Stimulated activated CD8-positive, alpha-beta memory T cell treated with anti-CD3 and anti-CD28 coated beads, Interleukin-4, amount 100 ng/mL, for 24 hours (primary cell): ENCODE measurements at places on chromosomes 13 and 19.

GRCh38 chr13:101327871-101328270 is 88.4 kb downstream of the NALCN start:
- no peak for DNase-seq

- no peak for DNase-seq
Observed at GRCh38 chr13:94822356-94822755, 110.0 kb upstream of the SOX21 start.

- no peak for DNase-seq
Observed at GRCh38 chr19:11338569-11339253, 746 bp downstream of the RAB3D start.

- no peak for DNase-seq
Observed at GRCh38 chr19:897442-898039, 4.3 kb downstream of the RNU6-9 start.

GRCh38 chr13:46004491-46004890 is 48.1 kb downstream of the ZC3H13 start:
- no peak for DNase-seq

DNA sequence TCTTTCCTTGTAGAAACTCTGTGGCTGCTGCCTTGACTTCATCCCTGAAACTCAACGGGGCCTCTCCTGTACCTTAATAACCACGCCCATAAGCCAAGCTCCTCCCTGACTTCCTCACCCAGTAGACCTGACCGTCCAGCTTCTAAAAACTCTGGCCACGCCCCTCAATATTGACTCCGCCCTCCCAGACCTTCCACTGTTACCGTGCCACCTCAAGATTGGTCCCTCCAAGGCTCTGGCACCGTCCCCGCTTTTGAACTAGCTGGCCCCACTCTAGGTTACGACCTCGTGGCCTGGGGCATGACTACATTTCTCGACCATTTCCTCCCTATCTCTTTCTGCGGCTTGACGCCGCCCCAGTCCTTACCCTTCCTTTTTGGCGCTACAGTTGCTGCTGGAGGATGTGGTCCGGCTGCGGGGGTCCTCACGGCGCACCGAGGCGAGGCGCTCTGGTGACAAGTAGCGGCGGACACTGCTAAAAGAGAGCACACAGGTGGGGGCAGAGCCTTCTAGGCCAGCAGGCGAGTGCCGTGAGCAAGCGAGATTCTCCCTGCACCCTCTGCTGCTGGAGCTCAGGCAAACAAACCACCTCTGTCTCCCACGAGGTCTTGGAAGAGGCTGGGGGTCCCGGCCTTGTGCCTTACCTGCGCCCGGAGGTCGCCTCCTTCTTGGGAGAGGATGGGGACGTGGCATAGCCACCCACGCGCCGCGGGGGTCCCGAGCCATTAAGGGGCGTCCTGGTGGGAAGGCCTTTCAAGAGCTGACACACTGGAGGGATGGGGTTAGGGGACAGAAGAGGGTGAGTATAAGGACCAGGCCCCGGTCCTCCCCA is 2.3 kb upstream of the EML2 start:
- peak; percentile 73 for DNase-seq

GRCh38 chr13:48412881-48413351 is at the start of gene LPAR6:
Gene LPAR6, minus strand, starts transcription at chr13:48413113. Its CDS starts 690 bp downstream, at chr13:48412423.
- no peak for DNase-seq

DNA sequence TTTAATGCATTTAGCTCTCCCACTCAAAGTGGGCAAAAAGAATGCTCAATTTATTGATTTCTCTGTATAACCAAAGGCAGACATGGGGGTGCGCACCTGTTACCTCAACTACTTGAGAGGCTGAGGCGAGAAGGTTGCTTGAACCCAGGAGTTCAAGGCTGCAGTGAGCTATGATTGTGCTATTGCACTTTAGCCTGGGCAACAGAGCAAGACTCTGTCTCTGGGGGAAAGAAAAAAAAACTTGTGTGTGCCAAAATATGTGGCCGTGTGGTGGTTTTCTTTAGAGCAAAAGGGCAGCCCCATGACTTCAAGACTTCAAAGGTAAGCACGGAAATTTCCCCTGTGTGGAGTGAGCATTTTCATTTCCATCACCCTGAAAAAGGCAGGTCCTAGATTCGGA is 81.9 kb downstream of the IPO5 start:
- no peak for DNase-seq

DNA sequence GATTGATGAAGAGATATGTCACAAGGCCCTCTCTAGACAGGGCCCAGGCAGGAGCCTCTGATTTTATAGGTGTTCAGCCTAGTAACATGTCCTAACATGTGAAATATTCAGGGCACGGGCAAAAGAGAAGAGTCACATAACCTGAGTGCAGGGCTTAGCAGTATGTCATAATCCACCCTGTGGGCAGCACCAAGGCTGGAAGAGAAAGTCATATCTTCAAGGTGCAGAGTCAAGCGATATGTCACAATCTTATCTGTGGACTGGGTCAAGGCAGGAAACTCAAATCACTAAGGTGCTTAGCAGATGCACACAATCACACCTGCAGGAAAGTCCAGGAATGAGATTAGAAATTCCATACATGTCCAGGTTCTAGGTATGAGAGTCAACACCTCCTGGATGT is 51.5 kb upstream of the ZNF728 start:
- DNase-seq, result no peak

DNA sequence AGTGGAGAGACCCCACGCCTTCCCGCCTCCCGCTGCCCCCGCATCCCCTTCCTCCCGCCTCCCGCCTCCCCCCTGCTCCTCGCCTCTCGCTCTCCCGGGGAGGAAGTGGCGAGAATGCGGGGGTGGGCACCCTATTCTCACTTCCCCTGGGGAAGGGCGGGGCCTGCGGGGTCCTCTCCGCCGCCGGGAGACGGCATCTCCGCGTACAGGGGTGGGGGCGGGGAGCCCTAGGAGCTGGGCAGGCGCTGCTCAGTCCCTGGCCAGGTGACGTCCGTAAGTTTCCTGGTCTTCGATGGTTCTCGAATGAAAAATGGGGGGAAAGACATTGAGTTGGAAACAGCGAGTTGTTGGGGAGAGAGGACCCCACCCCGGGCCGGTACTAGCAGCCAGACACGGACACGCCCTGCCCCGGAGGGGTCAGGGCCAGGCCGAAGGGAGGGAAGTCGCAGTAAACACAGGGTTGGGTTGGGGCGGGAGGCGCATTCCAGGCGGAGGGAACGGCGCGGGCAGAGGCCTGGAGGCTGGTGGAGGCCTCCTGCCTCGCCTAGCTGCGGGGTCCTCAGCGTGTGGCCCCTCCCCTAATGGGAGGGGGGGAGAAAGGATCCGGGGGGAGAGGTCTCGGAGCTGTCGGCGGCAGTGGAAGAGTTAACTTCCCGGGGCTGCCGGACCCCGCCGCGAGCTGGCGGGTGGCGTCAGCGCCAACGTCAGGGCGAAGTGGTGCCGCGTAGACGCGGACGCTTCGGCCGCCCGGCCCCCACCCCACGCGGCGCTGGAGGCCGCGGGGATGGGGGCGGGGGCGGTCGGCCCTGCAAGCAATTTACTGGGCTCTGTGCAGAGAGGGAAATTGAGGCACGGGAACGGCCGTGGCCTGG is 10.4 kb upstream of the JUND start:
- DNase-seq, result peak; percentile 86

DNA sequence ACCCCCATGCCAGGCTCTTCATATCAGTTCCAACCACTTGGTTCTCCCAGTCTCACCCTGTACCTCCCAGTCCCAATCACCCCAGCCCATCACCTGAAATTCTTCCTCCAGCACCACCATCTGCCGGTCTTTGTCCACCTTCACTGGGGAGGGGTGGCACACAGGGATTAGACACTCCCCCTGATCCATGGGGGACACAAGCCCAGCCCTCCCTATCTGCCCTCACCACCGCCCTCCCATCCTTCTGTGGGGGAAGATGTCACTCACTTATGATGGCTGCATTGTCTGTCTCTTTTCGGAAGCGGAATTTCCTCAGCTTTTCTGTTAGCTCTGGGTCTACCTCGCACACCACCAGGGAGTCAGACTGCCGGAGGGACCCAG is 685 bp downstream of the GMFG start:
- no peak for DNase-seq

- DNase-seq, result no peak
Observed at GRCh38 chr19:39430675-39431593, 4.8 kb downstream of the RPS16 start.

GRCh38 chr13:36706755-36707154 is 32.9 kb downstream of the SERTM1 start:
- no peak for DNase-seq

- no peak for DNase-seq
Observed at GRCh38 chr13:62038214-62038613, 622.6 kb upstream of the PCDH20 start.

GRCh38 chr13:111398715-111399299 is 78.4 kb downstream of the TEX29 start:
- no peak for DNase-seq

DNA sequence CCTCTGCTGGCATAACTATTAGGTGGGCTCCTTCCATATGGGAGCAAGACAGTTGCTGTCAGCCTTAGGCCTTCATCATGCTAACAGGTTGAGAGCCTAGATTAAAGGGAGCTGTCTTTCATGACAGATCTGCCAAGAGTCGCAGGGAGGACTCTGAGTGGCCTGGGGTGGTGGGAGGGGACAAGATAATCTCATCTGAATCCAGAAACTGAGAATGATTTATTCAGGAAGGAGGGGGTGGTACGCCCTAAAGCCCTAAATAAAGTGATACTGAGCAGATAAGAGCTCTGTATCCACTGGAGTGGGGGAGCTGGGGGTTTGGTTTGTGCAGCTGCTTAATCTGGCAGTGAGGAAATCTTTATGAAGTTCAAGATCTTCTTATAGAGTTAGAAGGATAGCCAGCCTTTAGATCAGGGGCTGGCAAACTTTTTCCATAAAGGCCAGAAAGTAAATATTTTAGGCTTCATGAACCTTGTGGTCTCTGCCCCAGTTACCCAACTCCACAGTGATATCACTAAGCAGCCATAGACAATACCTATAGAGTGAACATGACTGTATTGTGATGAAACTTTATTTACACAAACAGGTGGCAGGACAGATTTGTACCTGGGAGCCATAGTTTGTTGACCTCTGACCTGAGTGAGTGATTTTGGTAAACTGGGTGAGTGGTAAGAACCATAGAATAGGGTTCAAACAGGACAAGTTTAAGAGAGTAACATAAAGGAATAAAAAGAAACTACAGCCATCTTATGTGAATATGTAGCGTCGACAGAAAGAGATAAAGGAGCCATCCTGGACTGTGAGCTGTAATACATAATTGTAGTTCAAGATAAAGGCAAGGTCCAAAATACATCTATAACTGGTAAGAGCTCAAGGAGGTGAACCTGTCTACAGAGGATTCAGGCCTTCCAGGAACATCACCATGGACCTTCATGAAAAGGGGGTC is 9.8 kb upstream of the STK24 start:
- no peak for DNase-seq

DNA sequence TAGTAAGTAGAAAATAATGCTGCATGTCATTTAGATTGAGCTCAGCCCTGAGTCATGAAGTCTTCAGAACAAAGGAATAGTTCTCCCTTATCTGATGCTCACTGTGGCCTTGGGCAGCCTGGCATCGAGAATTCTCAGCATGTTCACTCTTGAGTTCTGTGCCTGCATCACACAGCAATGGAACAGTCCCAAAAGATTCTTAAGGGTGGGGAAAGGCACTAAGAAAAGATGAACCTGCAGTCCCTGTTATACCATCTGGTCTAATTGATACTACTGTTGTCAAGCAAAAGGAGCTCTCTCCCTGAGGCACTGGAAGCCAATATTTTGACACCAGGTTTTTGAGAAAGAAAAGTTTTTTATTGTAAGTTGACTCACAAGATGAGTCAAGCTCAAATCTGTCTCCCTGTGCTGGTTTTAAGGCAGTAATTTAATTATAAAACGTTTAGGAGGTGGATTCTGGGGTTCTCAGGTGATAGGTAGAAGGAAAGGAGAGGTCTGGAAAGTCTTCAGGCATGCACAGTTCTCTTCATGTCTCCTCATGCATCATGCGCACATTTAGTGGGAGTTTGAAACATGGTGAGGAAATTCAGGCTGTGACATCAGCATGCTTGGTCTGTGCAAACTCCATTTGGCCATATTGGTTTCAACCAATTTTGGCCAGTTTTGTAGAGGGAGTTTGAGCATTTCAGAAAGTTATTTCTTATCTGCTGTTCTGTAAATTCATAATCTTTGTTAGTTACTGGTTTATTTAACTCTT is 38.1 kb upstream of the ZNF766 start:
- no peak for DNase-seq

DNA sequence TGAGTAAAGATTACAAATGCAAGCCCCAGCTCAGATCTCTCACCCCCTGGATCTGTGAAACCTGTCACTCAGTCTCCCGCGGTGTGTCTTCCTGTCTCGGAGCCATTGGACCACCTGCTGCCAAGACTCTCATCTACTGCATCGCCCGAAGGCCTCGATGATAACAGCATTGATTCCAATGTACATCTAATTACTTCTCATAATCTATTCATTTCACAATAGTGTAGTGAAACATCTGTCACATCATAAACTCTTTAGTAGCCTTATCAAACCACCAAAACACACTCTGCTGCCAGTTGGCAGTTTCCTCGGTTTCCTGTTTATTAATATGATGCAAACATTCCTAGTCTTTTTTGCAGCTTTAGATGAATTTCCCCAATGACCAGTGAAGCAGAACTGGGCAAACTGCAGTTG is 220.3 kb downstream of the POU4F1 start:
- no peak for DNase-seq

DNA sequence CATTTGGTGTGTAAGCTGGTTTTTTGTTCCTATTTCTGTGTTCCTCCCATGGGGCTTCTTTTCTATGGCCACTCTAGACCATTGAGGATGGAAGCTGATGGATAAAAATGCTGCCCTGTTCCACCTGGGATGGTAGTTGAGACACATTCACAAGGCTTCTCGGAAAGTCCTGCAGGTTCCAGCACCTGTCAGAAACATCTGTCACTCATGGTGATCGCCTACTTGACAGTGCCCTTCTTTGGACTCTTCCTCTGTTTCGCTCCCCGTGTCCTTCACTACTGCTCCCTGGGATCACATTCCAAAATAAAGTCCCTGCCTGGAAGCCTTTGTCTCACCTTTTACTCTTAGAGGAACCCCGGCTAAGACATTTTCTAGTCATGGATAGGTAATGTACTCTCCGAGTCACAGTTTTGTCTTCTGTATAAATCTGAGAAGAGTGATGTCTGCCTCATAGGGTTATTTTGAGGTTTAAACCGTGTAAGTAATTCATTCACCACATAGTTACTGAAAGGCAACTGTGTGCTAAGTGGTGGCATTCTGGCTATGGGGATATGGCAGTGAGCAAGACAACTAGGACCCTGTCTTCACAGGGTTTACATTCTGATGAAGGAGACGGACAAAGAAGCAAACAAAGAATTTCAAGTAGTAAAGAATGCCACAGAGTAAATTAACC is 21.0 kb downstream of the UBAC2 start:
- no peak for DNase-seq
